Spinal cord (tissue), 10 donors: ENCODE measurements at places on chromosomes 7 and 10. TPM values are rescaled to one million over a fixed set of nuclear protein-coding genes. Genes with fewer than 3 reads are reported as not detected.

The AP3M1 gene
- 51.8 TPM for total RNA-seq

The GSAP gene
- 18.4 TPM for total RNA-seq

The CC2D2B gene
- total RNA-seq = 3.0 TPM

The NEBL gene
- total RNA-seq = 157 TPM

The AASS gene
- total RNA-seq = 69.7 TPM

The PTPN20 gene
- 20.0 TPM for total RNA-seq

The HMX2 gene
- not detected for total RNA-seq

The SPDYE2 gene
- not detected for total RNA-seq

The TBL2 gene
- 45.2 TPM for total RNA-seq

The OR2A1 gene
- 0.10 TPM for total RNA-seq

The UPK3BL2 gene
- 6.0 TPM for total RNA-seq
